Stimulated activated CD8-positive, alpha-beta memory T cell treated with anti-CD3 and anti-CD28 coated beads, Interleukin-7, amount 100 ng/mL, for 4 hours (primary cell): ENCODE measurements at places on chromosomes 6 and 20.

DNA sequence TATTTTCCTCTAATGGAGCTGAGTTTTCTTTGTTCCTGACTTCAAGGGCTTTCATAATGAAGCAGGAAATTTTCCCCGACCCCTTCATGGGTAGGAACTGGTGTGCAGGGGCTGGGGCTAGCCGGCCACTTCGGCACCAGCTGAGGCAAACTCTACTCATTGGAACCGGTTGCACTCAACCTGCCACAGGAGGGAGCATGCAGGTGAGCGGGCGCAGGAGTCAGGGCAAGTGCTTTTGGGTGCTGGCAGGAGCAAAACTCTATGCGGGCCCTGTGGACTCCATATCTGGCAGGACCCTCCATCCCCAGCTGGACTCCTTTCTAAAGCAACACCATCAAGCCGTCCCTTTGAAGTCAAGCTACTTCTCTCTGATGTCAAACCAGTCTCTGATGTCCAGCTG, 244.2 kb downstream of the EPM2A start:
- no peak for DNase-seq

- no peak for DNase-seq
Observed at GRCh38 chr20:10381477-10381876, 52.5 kb downstream of the MKKS start.

GRCh38 chr6:135424385-135424784, 73.2 kb downstream of the AHI1 start:
- no peak for DNase-seq

DNA sequence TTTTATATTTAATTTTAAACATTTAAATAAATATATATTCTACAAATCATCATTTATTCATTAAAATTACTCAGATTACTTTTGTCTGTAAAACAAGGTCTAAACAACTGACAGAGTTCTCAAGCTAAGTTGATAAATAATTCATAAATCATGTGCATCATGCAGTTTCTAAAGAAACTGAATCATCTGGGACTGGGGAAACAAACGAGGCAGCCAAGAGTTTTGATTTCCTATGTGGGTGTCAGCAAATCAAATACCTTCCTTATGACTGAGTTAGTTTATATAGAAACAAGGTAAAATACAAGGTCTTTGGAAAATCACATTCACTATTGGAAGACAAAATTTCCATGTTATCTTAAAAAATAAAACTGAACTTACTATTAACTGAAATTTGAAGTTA, 149.9 kb upstream of the BEND6 start:
- no peak for DNase-seq

DNA sequence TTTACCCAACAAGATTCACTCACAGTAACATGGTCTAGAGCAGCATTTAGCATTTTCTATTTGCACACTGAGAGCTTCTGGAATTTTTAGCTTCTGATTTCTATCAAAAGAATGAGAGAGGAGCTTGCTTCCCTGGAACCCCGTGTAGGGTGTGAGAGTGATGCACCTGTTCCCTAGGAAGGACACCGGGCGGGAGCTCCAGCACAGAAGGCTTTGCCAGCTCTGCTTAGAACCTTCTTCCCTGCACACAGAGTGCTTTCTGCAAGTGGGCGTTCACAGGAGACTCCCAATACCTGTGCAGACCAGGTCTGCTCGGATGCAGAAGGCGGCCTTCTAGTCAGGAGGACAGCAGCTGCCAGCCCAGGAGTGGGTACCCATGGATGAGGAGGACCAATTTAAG, 217.3 kb downstream of the TBXT start:
- DNase-seq, result no peak

GRCh38 chr20:54648421-54649142, 173.2 kb downstream of the DOK5 start:
- no peak for DNase-seq

DNA sequence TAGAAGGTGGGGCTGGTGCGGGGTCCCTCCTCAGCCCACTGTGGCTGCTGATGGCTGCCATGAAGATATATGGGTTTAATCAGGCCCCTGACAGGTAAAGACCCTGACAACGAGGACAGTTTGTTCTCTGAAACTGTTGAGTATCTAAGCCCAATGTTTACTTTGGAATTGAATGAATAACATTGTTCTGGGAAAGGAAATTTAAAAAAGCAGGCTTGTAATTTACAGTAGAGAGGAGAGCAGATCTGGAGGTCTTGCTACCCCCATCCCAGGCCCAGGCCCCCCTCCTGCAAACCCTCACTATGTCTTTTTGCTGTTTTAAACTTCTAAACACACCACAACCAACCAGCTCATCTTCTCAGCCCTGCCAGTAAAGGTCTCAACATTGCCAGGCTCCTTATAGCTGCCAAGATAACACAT, 171.3 kb downstream of the CDC5L start:
- DNase-seq, result no peak

GRCh38 chr6:166611631-166612030, 15.4 kb downstream of the RPS6KA2 start:
- no peak for DNase-seq

DNA sequence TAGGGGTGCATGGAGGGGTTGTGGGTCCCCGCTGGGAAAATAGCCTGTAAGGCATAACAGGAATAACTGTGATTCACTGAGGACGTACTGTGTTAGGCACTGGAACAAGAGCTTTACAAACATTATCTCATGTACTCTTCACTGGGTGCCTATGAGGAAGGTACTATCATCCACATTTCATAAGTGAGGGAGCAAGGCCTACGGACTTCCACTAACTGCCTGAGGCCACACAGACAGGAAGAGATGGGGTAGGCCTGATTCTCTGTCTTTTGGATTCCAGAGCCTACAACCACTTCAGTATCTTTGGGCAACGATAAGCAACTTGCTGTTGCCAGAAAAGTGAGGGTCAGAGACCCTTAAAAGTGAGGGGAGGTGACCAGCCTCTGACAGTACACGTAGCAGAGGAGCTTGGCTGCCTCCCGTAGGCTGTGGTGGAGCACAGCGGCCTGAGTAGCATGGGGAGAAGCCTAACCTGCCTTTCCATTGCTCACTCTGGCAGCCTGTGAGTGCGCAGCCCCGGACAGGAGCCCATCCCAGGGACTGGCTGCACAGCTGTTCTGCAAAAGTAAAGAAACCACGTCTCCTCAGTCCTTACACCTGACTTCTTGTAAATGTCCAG, 30.4 kb downstream of the PSMB1 start:
- DNase-seq, result no peak

DNA sequence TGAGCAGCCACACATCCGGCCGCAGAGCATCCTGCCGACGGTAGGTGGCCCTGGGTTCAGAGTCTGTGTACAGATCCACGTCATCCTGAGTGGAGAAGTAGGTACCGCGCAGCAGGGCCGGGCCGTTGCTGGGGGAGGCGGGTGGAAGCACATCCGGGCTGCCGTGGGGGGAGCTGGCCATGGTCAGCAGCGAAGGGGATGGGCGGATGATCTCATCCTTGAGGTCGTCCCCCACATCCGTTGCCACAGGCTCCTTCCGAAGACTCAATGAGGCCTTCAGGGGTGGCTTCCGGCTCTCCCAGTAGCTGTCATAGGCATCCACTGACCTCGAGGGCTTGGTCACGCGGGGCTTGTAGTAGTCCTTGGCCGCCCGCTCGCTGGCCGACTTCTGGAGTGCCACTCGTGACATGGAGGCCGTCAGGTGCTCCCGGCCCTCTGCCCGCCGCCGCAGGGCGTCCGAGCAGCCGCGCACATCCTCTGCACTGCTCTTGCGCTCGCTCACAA, 9.2 kb downstream of the SPATA2 start:
- DNase-seq, result no peak

GRCh38 chr6:3322366-3322890, 63.7 kb downstream of the PSMG4 start:
- no peak for DNase-seq

DNA sequence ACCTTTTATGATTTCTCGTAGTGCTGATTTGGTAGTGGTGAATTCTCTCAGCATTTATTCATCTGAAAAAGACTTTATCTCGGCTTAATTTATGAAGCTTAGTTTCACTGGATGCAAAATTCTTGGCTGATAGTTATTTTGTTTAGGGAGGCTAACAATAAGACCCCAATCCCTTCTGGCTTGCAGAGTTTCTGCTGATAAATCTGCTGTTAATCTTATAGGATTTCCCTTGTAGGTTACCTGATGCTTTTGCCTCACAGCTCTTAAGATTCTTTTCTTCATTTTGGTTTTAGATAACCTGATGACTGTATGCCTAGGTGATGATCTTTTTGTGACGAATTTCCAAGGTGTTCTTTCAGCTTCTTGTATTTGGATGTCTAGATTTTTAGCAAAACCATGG, 388.7 kb downstream of the UTRN start:
- no peak for DNase-seq

GRCh38 chr6:2478200-2478599, 232.8 kb upstream of the GMDS start:
- no peak for DNase-seq

GRCh38 chr6:18350271-18350670, 36.9 kb upstream of the RNF144B start:
- DNase-seq, result no peak

GRCh38 chr20:32443386-32443974, 85.3 kb downstream of the ASXL1 start:
- DNase-seq, result no peak

GRCh38 chr20:33408716-33409654, 7.7 kb upstream of the CDK5RAP1 start:
- DNase-seq, result no peak

GRCh38 chr6:35477551-35478179, 9.5 kb downstream of the RPL10A start:
- DNase-seq, result no peak

- DNase-seq, result no peak
Observed at GRCh38 chr6:13397359-13398068, 69.2 kb upstream of the TBC1D7 start.

GRCh38 chr6:159359581-159360297, 190.5 kb downstream of the FNDC1 start:
- DNase-seq, result no peak

GRCh38 chr6:150456902-150457643, 88.3 kb downstream of the IYD start:
- no peak for DNase-seq

DNA sequence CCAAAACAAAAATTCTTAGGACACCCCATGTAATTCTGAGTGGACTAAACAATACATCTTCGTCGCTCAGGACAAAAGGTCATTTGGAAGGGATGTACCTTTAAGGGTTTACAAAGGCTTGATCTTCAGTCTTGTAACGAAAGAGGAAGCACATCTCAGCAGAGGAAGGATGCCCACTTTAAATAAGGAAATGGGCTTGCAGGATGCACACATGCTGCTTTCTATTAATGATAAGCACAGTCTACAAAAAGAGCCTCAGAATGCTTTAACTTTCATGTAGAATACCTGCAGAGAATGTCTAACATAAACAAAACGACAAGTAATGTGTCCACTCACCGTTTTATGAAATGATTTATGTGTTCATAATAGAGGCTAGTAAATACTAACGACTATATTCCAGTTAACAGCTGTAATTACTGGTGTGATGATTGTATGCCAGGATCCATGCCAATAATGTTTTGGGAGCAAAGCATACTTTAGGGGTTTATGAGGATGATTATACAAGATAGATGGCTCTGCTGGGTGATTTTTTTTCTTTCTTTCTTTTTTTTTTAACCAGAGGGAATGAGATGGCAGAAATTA, 216.9 kb downstream of the GMDS start:
- DNase-seq, result no peak

- DNase-seq, result no peak
Observed at GRCh38 chr6:88135578-88136114, 30.5 kb downstream of the CNR1 start.

GRCh38 chr6:106974999-106975737, 639 bp upstream of the CD24 start:
- no peak for DNase-seq

DNA sequence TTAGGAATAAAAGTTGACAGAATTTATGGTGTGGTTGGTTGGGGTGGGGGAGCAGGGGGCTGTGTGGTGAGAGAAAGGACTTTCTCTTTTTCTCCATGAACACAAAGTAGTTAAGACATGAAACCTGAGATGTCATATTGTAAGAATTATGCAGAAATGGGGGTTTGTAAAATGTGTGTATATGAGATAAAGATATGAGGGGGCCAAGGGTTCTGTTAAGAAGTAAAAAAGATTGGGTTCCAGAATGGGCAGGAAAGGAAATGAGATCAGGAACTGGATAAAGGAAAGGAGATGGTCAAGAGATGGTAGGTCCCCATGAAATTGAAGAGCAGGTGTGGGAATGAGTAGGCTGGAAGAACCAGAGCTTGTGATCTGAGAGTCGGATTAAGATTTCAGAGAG, 9.7 kb downstream of the RNF146 start:
- DNase-seq, result no peak

GRCh38 chr20:15831201-15831600, 742.0 kb downstream of the KIF16B start:
- DNase-seq, result no peak

DNA sequence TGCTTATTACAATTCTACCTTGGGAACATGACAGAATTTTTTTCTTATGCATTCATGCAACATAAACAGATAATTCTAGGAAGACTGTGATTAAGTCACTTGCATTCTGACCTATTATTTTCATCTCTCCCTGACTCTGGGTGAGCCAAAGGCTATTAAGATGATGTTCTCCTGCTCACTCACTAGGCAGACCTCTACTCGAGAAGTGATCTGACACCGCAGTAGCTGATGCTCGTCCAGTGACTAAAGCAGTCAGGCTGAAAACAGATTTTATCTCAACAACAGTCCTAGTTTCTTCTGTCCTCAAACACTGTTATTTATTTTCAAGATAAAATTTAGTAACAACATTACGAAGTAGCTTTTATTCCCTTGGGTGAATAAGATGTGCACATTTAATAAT, 17.3 kb downstream of the NAA20 start:
- no peak for DNase-seq

GRCh38 chr20:63690898-63691710, 5.3 kb upstream of the TNFRSF6B start:
- DNase-seq, result no peak

- peak; percentile 41 for DNase-seq
Observed at GRCh38 chr20:59933849-59934585, 580 bp upstream of the SYCP2 start.

- DNase-seq, result no peak
Observed at GRCh38 chr6:95973976-95974375, 41.8 kb upstream of the FUT9 start.

DNA sequence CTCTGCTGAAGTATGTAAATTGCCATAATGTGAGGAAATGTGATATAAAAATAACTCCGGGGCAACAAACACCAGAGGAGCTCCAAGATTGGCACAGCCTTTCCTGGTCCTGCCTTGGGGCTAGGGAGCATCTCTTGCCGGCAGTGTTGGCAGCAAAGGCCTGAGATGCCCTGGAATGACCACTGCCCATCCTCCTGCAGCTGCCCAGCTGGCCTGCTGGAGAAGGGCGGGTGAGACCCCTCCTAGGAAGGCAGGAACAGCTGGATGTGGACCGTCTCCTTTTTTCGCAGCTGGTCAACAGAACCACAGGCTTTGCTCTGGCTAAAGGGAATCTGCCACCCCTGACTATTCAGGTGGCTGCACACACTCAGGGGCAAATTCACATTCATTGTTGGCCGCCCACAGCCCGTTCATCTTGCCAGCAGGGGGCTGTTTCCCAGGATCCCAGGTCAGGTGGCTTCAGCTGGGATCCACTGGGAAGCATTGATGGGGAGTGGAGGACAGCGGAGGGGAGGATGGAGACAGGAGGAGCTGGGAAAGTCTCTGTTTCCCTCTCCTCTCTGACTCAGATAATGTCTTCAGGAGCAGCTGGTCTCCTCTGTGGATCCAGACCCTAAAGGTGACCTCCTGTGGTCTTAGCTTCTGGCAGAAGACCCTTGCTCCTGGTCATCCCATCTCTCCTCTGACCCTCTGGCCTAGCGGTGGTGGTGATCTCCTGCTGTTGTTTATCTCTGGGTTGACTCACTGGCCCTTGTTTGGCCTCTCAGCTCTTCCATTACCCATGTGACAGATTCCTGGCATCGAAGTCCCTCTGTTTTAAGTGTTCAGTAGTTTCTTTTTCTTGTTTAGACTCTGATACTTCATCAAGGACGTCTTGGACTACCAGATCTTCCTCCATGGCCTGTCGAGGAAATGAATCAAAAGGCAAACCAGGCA, 336.7 kb downstream of the DHX35 start:
- DNase-seq, result no peak
